ENCODE measurements at places on chromosomes 3 and 15.

DNA sequence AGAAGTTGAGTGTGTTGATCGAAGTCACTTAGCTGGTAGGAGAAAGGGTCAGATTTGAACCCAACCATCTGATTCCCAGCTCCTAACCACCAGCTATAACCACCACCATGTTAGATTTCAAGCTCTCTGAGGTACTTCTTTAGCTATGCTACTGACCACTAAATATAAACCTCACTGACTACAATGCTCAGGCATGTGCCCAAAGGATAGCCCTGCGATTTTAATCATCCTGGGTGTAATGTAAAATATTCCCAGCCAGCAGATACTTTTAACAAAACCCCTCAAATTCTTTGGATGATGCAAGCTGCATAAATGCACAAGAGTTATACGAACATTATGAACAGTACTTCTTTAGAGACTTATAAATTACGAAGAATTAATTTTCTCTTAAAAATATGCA lies 115.2 kb upstream of the TSC22D2 start:
- H3K27me3 ChIP-seq: peaks cover 25% of the 10 kb centered on the region
- no peaks in the 10 kb centered on the region for H3K4me1 ChIP-seq
- no peak overlapping the region for H3K4me3 ChIP-seq
- no peaks in the 10 kb centered on the region for H3K36me3 ChIP-seq
- H3K27ac ChIP-seq: no peak overlapping the region

DNA sequence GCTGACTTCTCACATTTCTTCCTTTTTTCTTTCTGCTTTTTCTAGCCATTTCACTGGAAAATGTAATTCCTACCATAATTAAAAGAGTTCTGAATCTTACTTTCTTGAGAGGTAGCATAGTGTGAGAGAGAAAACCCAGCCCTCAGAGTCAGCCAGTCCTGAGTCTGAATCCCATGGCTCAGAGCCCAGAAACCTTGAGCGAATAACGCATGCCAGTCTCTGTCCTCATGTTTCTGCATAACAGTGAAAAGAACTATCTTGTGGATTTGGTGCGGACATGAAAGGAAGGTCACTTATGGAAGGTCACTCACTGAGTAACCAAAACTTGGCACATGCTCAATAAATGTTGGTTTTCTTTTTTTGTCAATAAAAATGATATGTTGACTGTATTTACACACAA lies 29.3 kb upstream of the SLCO3A1 start:
- H3K27me3 ChIP-seq: peaks cover 1% of the 10 kb centered on the region
- H3K36me3 ChIP-seq: no peaks in the 10 kb centered on the region
- H3K4me1 ChIP-seq: no peaks in the 10 kb centered on the region
- H3K4me3 ChIP-seq: no peak overlapping the region
- DNase-seq: no peak

GRCh38 chr3:9503283-9503682 lies 50.3 kb downstream of the LHFPL4 start:
- no peak overlapping the region for H3K4me3 ChIP-seq
- H3K36me3 ChIP-seq: no peaks in the 10 kb centered on the region
- DNase-seq: peak; percentile 89

DNA sequence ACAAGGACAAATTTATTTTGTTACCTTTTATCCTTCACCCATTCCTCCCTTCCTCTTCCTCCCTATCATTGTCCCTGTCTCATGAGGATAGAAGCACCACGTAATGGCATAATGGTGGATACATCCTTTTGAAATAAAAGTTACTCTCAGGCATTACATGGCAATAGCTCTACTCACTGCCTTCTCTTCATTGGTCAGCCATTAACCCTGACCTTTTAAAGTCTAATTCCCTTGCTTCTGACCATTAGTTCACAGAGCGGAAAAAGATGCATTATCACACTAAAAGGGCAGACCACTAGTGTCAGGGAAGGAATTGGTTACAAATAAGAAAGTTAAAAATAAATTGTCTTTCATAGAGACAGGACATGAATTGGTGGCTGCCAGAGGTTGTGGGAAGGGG lies 54.6 kb upstream of the EIF1B start:
- H3K27me3 ChIP-seq: no peaks in the 10 kb centered on the region
- no peak for DNase-seq
- H3K36me3 ChIP-seq: no peaks in the 10 kb centered on the region
- H3K27ac ChIP-seq: no peak overlapping the region

DNA sequence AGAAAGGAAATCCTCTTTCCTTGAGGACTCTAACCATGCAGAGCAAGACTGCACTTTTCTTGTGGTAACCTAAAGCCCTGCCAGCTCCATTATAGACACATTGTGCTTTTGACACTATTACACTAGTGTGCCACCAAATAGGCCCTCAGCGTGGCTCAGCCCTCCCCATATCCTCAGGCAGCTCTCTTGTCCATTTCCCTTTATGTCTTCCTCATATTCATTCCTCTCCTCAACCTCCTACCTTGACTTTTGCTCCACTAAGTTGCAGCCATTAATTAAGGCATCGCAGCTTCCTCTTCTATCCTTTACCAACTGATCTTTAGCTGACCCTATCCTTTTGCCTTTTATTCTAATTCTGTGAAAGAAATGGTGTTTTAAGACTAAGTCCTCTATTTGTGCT lies 3.7 kb downstream of the ATG7 start:
- no peak overlapping the region for H3K27ac ChIP-seq
- peaks cover 51% of the 10 kb centered on the region for H3K36me3 ChIP-seq
- H3K4me3 ChIP-seq: no peak overlapping the region
- H3K27me3 ChIP-seq: no peaks in the 10 kb centered on the region
- peaks cover 66% of the 10 kb centered on the region for H3K4me1 ChIP-seq

GRCh38 chr15:72288796-72289596 lies 16.6 kb upstream of the PARP6 start:
- H3K36me3 ChIP-seq: no peaks in the 10 kb centered on the region
- H3K27me3 ChIP-seq: no peaks in the 10 kb centered on the region
- H3K4me1 ChIP-seq: peaks cover 4% of the 10 kb centered on the region

DNA sequence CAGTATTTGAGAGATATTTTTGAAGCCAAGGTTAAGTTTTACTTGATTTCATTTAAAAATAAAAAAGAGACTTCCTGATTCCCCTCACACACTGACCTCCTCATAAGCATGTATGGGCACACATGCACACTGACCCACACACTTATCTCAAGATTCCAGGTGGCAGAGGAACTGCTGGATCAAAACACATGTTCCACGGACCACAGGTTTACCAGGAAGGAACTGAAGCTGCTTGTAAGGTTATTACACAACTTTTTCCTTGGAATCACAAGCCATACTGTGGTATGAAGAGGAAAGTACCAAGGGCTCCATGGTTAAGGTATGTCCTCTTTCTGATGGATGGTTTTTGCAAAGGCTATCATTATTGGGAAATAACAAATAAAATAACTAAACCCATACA lies 7.5 kb downstream of the CLDN1 start:
- H3K4me1 ChIP-seq: peaks cover 15% of the 10 kb centered on the region
- H3K4me3 ChIP-seq: no peak overlapping the region
- no peak for DNase-seq
- H3K27me3 ChIP-seq: peaks cover 20% of the 10 kb centered on the region
- no peaks in the 10 kb centered on the region for H3K36me3 ChIP-seq
- no peak overlapping the region for H3K27ac ChIP-seq

DNA sequence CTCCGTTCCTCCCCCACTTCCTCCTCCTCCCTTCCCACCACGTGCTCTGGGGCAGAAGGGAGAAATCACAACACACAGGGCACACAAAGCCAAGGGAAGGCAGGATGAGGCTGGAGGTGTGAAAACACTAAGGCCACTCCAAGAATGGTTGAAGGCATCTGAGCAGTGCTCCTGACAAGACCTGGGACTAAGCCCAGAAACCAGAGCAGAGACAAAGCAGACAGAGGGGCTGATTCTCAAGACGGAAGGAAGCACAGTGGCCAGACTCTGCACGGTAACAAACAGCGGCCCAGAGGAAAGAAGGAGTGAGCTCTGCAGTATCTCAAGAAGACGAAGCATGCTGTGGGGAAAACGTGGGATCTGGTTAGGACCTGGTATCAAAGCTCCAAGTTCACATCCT lies 78.1 kb downstream of the ADCY5 start:
- no peak overlapping the region for H3K27ac ChIP-seq
- H3K4me1 ChIP-seq: no peaks in the 10 kb centered on the region
- no peak for DNase-seq
- H3K36me3 ChIP-seq: no peaks in the 10 kb centered on the region
- H3K4me3 ChIP-seq: no peak overlapping the region

DNA sequence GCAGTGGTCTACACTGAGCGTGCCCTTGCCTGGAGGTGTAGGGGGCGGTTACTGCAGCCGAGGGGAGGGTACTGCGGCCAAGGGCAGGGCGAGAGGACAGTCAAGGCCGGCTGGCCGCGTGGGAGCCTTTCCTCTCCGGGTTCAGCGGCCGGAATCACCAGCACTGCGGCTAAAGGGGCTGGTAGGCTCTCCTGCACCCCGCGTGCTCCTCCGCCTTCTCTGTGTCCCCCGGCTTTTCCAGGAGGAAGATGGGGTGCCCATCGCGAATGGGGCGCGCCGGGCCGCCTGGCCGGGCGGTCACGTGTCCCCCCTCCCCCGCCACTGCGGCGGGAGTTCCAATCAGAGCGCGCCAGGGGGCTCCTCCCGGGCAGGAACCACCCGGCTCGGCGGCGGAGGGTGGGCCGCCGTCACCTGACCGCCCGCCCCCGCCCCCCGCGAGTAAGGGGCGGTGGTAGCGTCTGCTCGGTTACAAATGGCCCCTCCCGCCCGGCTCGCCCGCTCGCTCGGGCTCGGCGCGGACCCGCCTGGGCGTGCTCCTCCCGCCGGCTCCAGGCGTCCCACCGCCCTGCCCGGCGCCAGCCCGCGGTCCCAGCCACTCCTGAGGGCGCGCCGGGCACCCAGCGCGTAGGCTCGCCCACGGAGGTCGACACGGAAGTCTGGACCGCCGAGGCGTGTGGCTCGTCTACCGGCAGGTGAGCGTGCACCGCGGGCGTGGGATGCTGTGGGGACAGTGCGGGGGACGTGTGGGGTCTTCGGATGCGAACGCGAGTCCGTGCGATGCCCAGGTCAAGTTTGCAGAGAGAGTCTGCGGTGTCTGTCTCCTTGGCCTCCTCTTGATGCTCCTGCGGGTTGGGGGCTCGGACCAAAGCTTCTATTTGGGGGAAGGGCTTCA lies 242.6 kb upstream of the TOPAZ1 start:
- H3K4me1 ChIP-seq: peaks cover 38% of the 10 kb centered on the region
- peak overlapping the region; percentile 45 for H3K4me3 ChIP-seq
- no peak overlapping the region for H3K27ac ChIP-seq
- DNase-seq: peak; percentile 19

GRCh38 chr3:158846803-158847451 lies 45.1 kb downstream of the MFSD1 start:
- peaks cover 6% of the 10 kb centered on the region for H3K4me1 ChIP-seq
- no peaks in the 10 kb centered on the region for H3K36me3 ChIP-seq
- no peak overlapping the region for H3K4me3 ChIP-seq
- no peaks in the 10 kb centered on the region for H3K27me3 ChIP-seq
- H3K27ac ChIP-seq: no peak overlapping the region

GRCh38 chr15:90165659-90166489 lies 35.3 kb upstream of the SEMA4B start:
- H3K4me1 ChIP-seq: peaks cover 10% of the 10 kb centered on the region
- no peak overlapping the region for H3K27ac ChIP-seq
- H3K36me3 ChIP-seq: no peaks in the 10 kb centered on the region
- no peak overlapping the region for H3K4me3 ChIP-seq
- no peaks in the 10 kb centered on the region for H3K27me3 ChIP-seq
- peak; percentile 59 for DNase-seq

- peaks cover 8% of the 10 kb centered on the region for H3K4me1 ChIP-seq
- H3K36me3 ChIP-seq: peaks cover 14% of the 10 kb centered on the region
- no peak overlapping the region for H3K27ac ChIP-seq
- no peak overlapping the region for H3K4me3 ChIP-seq
- no peaks in the 10 kb centered on the region for H3K27me3 ChIP-seq
- no peak for DNase-seq
These were observed 79.8 kb downstream of the SHQ1 start for GRCh38 chr3:72768481-72768880.

DNA sequence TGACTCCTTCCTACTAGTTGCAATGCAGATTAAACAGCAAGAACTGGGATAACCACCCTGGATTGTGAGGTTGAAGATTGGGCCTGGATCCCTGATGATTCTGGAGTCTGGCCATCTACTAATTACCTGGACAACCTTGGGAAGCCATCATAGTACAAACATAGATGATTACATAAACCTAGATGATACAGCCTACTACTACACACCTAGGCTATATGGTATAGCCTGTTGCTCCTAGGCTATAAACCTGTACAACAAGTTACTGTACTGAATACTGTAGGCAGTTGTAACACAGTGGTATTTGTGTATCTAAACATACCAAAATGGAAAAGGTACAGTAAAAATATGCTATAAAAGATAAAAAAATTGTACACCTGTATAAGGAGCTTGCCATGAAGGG lies 48.0 kb downstream of the NSUN3 start:
- peaks cover 2% of the 10 kb centered on the region for H3K4me1 ChIP-seq
- H3K27me3 ChIP-seq: no peaks in the 10 kb centered on the region
- no peak for DNase-seq

DNA sequence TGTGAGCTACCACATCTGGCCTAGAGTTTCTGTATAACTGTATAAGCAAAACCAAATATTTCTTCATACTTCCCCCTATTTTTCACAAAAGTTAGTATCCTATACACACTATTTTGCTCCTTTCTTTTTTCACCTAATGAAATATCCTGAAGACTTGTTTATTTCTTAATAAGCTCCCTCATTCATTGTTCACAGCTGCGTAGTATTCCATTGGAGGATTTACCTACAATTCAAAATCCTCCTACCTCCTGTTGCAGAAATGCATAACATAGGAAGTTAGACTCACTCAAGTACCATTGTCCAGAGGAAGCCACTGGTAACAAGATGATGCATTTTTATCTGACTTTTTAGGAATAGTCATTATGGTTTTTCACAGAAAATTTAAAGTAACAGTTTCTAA lies 29.6 kb upstream of the TBC1D21 start:
- no peak for DNase-seq
- H3K36me3 ChIP-seq: no peaks in the 10 kb centered on the region
- no peak overlapping the region for H3K4me3 ChIP-seq
- H3K4me1 ChIP-seq: no peaks in the 10 kb centered on the region
